ENCODE measurements at places on chromosomes 6 and 20. TPM values are rescaled to one million over a fixed set of nuclear protein-coding genes. Genes with fewer than 3 reads are reported as not detected.

Gene CPNE5
- 3.0 TPM for total RNA-seq

Gene TCEA2
- total RNA-seq: 62.9 TPM

Gene VGLL2
- not detected for total RNA-seq

Gene TTI1
- total RNA-seq: 8.2 TPM

Gene GSTA3
- not detected for total RNA-seq

GRCh38 chr6:7189101-7189758 lies 81.5 kb downstream of the RREB1 start:
- DNase-seq: no peak
- H3K36me3 ChIP-seq: peaks cover 4% of the 10 kb centered on the region
- no peaks in the 10 kb centered on the region for H3K4me1 ChIP-seq
- no peak overlapping the region for H3K4me3 ChIP-seq
- H3K27me3 ChIP-seq: no peaks in the 10 kb centered on the region

DNA sequence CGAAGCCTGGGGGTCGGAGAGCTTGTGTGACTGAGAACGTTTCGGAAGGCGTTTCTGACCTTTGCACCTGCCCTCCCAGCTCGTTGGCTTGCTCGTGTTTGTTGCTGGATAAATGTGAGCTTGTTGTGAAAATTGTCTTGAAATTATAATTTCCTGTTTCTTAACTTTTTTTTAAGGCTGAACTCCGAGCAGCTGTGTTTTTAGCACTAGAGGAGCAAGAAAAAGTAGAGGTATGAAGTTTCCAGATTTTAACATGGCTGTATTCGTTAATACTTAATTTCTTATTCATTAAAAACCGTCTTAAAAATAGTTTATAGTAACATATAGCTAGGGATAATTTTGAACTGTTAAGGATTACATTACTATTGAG lies 672 bp downstream of the CEP43 start:
- peak overlapping the region; percentile 97 for H3K4me3 ChIP-seq
- no peaks in the 10 kb centered on the region for H3K27me3 ChIP-seq
- H3K36me3 ChIP-seq: no peaks in the 10 kb centered on the region

DNA sequence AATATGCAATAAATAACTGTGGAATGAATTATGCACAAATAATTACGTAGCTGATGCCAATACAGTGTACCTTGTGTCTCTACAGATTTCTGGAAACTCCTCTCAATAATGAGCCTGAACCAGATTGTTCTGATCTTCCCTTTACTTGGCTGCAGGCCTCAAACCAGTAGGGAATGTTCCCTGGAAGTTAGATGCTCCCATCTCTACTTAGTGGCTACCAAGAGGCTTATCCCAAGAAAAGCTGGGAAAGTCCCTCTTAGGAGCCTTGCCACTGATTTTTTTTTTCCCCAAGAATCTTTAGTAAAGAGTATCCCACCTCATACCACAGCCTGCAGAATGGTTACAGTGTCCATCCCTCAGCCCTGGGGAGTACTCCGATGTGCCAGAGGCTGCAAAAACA lies 702.1 kb downstream of the RFPL4B start:
- no peak for DNase-seq
- H3K27me3 ChIP-seq: no peaks in the 10 kb centered on the region
- no peaks in the 10 kb centered on the region for H3K36me3 ChIP-seq
- H3K4me1 ChIP-seq: peaks cover 32% of the 10 kb centered on the region

DNA sequence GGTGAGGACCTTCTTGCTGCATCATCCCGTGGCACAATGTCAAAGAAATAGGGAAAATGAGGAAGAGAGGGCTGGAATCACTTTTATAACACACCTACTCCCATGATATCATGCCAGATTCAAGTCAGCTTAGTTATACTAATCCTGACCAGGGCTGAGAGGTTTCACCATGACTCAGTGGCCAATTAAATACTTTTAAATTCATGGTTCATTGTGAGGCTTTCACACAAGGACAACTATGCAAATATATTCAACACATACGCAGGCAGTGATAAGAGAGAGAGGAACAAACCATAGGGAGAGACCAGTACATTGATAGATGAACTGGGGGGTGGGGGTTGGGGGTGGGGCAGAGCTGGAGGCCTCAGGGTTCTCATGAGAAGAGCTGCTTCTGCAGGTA lies 313.1 kb downstream of the LRFN2 start:
- H3K4me3 ChIP-seq: no peak overlapping the region
- no peaks in the 10 kb centered on the region for H3K4me1 ChIP-seq
- DNase-seq: no peak
- H3K36me3 ChIP-seq: no peaks in the 10 kb centered on the region

GRCh38 chr6:137708481-137708880 lies 158.6 kb upstream of the TNFAIP3 start:
- H3K27me3 ChIP-seq: no peaks in the 10 kb centered on the region
- H3K4me3 ChIP-seq: no peak overlapping the region
- peaks cover 25% of the 10 kb centered on the region for H3K4me1 ChIP-seq
- peak overlapping the region; percentile 36 for H3K27ac ChIP-seq

Measured in tibial nerve (tissue), 4 donors.